ENCODE measurements at places on chromosomes 1 and 21.

- H3K4me1 ChIP-seq: peaks cover 11% of the 10 kb centered on the region
- DNase-seq: no peak
- peak overlapping the region; percentile 43 for H3K27ac ChIP-seq
These were observed 36.0 kb downstream of the NUAK2 start for GRCh38 chr1:205285381-205286101.

DNA sequence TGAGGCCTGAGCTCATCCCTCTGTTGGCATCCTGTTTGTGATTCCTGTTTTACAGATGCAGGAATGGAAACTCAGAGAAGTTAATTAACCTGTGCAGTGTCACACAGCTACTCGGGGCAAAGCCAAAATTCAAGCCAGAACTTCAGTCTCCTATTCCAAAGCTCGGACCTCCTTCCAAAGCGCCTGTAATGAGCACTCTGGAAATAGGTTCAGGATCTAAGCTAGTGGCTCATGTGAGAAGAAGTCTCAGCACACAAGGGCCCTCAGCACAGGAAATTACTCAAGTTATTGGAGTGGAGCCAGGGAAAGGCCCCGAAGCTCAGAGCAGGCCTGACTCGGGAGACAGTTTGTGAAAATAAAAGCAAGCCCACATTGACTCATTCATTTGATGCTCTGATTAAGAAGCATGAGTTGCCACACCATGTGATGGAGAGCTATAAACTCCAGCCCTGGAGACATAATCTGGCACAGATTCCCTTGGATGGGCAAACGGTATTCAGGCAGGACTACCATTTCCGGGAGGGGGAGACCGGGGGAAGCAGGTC is 50.6 kb upstream of the LYST start:
- no peaks in the 10 kb centered on the region for H3K36me3 ChIP-seq
- no peak overlapping the region for H3K27ac ChIP-seq
- DNase-seq: peak; percentile 52

DNA sequence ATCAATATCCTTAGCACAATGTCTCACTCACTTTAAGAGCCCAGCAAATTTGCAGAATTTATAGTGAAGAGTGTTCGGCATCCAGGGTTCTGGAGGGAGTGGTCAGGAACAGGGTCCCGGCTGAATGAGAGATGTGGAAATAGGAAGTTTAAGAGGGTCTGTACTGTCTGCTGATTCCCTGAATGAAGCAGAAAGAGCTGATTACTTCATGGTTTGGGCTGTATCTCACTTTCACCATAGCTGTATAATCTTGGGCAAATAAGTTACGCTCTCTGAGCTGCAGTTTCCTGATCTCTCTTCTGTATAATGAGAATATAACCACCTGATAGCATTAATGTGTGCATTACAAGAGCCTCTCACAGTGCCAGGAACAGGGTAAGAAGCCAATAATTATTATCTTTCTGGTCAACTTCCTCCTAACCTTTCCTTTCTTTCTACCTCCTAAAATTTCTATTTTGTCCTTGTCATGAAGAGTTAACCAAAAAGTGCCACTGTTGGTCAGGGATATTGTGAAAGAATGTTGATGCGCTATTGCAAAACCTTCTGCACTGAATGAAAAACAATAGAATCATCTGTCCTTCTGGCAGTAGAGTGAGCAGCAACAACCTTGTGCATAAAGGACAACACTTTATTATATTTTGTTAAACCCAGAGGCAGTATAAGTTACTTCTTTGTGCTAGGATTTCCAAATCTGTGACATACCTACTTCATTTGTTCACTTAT is 14.7 kb upstream of the PTGFR start:
- H3K4me1 ChIP-seq: no peaks in the 10 kb centered on the region
- H3K36me3 ChIP-seq: no peaks in the 10 kb centered on the region
- H3K27ac ChIP-seq: no peak overlapping the region
- H3K27me3 ChIP-seq: no peaks in the 10 kb centered on the region
- no peak overlapping the region for H3K4me3 ChIP-seq

GRCh38 chr1:156638189-156638985 is 3.5 kb upstream of the BCAN start:
- H3K4me3 ChIP-seq: no peak overlapping the region
- no peaks in the 10 kb centered on the region for H3K27me3 ChIP-seq
- no peak overlapping the region for H3K27ac ChIP-seq
- DNase-seq: no peak
- no peaks in the 10 kb centered on the region for H3K36me3 ChIP-seq
- peaks cover 2% of the 10 kb centered on the region for H3K4me1 ChIP-seq

DNA sequence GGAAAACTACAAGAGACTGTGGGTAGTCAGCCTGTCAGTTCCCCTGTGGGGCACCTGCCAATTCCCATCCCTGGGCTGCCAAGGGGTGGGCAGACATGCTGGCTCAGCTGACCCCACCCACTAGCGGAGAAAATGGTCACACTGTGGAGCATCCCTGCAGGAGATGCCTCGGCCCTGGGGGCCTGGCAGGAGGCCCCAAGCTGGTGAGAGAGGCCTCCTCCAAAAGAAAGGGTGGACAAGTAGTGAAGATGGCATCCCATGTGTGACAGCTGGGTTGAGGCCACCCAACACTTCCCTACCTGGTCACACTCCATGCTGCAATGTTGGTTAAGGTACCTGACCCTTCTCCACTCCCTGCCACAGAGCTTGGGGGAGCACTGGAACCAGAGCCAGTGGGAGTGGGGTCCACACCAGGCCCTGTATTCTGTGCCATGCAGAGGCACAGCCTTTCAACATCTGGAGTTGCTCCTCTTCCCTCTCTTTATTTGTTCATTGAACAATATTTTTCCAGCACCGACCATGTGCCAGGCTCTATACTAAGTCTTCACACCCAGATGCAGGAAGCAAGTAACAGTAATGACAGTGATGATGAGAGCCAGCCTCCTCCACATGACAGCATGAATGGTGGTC is 59.5 kb downstream of the KLHDC7A start:
- H3K36me3 ChIP-seq: no peaks in the 10 kb centered on the region
- H3K27me3 ChIP-seq: no peaks in the 10 kb centered on the region
- DNase-seq: no peak
- H3K27ac ChIP-seq: no peak overlapping the region

DNA sequence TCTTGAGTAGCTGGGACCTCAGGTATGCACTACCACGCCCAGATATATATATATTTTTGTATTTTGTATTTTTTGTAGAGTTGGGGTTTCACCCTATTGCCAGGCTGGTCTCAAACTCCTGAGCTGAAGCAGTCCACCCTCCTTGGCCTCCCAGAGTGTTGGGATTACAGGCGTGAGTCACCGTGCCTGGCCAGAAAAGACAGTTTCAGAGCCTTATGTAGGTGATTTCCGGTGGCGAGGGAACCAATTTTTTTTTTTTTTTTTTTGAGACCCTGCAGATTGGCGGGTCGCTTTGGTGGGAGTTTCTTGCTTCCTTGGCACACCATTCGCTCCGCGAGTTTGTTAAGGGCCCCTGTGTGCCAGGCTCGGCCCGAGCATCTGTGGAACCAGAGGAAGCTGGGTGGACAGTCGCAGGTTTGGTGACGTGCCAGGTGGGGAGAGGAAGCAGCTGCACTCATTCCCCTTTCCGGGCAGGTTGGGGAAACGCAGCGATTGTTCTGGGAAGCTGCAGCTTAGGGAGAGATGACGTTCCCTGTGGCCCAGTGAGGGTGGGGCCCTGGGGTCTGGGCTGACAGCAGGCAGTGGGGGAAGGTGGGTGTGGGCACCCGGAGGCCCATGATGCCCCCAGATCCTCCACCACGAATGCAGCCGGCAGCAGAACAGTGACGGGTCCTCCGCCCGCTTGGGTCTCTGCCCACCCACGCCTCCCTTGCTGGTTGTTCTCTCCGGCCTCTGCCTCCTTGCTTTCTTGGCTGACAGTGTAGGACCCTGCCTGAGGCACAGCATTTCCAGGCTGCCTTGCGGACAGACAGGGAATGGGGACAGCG is 25.1 kb downstream of the SPSB1 start:
- no peak overlapping the region for H3K4me3 ChIP-seq
- peak overlapping the region; percentile 32 for H3K27ac ChIP-seq
- no peaks in the 10 kb centered on the region for H3K36me3 ChIP-seq
- no peaks in the 10 kb centered on the region for H3K27me3 ChIP-seq

GRCh38 chr1:185229981-185230380 is 73.0 kb downstream of the SWT1 start:
- no peak overlapping the region for H3K27ac ChIP-seq
- no peak overlapping the region for H3K4me3 ChIP-seq
- H3K4me1 ChIP-seq: no peaks in the 10 kb centered on the region
- no peaks in the 10 kb centered on the region for H3K27me3 ChIP-seq

- no peaks in the 10 kb centered on the region for H3K36me3 ChIP-seq
- DNase-seq: peak; percentile 79
- no peaks in the 10 kb centered on the region for H3K27me3 ChIP-seq
- peaks cover 11% of the 10 kb centered on the region for H3K4me1 ChIP-seq
- H3K4me3 ChIP-seq: peak overlapping the region; percentile 82
- peak overlapping the region; percentile 96 for H3K27ac ChIP-seq
These were observed 1.3 kb downstream of the ZBTB7B start for GRCh38 chr1:155003766-155004351.

- no peaks in the 10 kb centered on the region for H3K36me3 ChIP-seq
- no peak overlapping the region for H3K4me3 ChIP-seq
- no peak overlapping the region for H3K27ac ChIP-seq
- no peak for DNase-seq
- H3K27me3 ChIP-seq: no peaks in the 10 kb centered on the region
- H3K4me1 ChIP-seq: no peaks in the 10 kb centered on the region
These were observed 405.5 kb downstream of the MATN1 start for GRCh38 chr1:30317921-30318320.

DNA sequence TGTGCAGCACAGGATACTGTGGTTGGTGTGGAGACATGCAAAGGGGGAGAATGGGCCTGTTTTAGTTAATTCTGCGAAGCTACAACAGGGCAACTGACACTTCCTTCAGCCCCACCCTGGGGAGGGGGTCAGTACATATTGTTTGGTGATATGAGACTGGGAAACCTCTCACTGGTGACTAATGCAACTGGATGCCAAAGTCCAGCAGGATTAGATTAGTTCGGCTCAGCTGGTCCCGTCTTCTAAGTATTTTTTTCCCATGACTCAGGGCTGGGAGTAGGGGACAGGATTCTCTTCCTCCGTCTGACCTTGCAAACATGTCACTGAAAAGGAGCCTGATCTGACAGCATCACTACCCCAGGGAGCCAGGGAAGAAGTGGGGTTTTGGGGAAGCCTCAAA is 43.0 kb downstream of the PLXNA2 start:
- no peak for DNase-seq
- no peaks in the 10 kb centered on the region for H3K27me3 ChIP-seq
- H3K4me3 ChIP-seq: no peak overlapping the region
- H3K36me3 ChIP-seq: no peaks in the 10 kb centered on the region
- H3K27ac ChIP-seq: no peak overlapping the region

DNA sequence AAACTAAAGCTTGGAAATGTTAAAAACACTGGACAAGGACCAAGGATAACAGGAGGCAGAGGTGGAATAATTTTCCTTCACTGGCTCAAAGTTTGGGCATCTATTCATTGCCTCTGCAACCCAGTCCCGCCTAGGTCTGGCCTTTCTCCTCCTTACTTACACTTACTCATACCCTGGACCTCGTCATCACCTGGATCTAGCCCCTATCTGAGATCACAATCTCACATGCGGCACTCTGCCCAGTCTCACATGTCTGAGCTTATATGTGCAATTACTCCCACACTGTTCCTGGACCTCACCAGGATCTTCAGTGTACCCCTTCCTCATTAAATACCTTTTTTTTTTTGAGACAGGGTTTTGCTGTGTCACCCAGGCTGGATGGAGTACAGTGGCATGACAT is 37.6 kb downstream of the NVL start:
- H3K27ac ChIP-seq: no peak overlapping the region
- H3K4me3 ChIP-seq: no peak overlapping the region
- H3K4me1 ChIP-seq: no peaks in the 10 kb centered on the region
- no peak for DNase-seq

DNA sequence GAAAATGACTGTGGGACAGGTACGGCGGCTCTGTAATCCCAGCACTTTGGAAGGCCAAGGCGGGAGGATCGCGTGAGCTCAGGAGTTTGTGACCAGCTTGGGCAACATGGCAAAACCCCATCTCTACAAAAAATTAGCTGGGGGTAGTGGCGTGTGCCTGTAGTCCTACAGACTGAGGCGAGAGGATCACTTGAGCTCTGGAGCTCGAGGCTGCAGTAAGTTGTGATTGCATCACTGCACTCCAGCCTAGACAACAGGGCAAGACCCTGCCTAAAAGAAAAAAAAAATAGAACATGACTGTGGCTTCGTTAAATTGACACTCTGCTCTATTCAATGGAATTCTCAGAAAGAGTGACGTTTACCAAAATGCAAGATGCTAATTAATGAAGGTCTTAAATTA is 3.9 kb upstream of the DBT start:
- no peaks in the 10 kb centered on the region for H3K36me3 ChIP-seq
- peaks cover 3% of the 10 kb centered on the region for H3K4me1 ChIP-seq
- no peaks in the 10 kb centered on the region for H3K27me3 ChIP-seq
- no peak overlapping the region for H3K27ac ChIP-seq

DNA sequence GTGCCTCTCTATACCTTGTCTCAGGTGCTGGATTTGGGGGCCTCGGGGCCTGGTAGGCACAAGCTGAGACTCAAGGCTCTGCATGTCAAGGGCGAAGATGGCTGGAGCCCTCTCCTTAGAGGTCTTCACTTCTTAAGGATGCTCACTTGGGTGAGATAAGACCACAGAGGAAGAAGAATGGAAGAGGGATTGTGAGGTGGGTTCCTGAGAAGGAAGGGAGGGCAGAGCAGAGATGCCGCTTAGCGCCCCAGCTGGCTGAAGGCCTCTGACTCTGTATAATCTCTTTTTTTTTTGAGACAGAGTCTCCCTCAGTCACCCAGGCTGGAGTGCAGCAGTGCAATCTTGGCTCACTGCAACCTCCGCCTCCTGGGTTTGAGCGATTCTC is 32.2 kb downstream of the SOX13 start:
- no peak overlapping the region for H3K27ac ChIP-seq
- no peaks in the 10 kb centered on the region for H3K36me3 ChIP-seq
- DNase-seq: no peak
- H3K27me3 ChIP-seq: no peaks in the 10 kb centered on the region
- H3K4me3 ChIP-seq: no peak overlapping the region

GRCh38 chr1:95252422-95252821 is 18.4 kb downstream of the RWDD3 start:
- DNase-seq: no peak
- H3K27ac ChIP-seq: no peak overlapping the region
- no peaks in the 10 kb centered on the region for H3K36me3 ChIP-seq
- H3K4me1 ChIP-seq: no peaks in the 10 kb centered on the region

GRCh38 chr1:172338295-172338735 is 82.2 kb upstream of the C1orf105 start:
- H3K27ac ChIP-seq: no peak overlapping the region
- no peaks in the 10 kb centered on the region for H3K4me1 ChIP-seq
- no peak overlapping the region for H3K4me3 ChIP-seq
- no peaks in the 10 kb centered on the region for H3K36me3 ChIP-seq
- DNase-seq: no peak

- peaks cover 3% of the 10 kb centered on the region for H3K4me1 ChIP-seq
- no peaks in the 10 kb centered on the region for H3K36me3 ChIP-seq
- H3K27me3 ChIP-seq: no peaks in the 10 kb centered on the region
- DNase-seq: peak; percentile 17
- H3K4me3 ChIP-seq: no peak overlapping the region
These were observed 5.1 kb upstream of the HES4 start for GRCh38 chr1:1004780-1005697.

GRCh38 chr1:238139713-238140112 is 249.0 kb upstream of the ZP4 start:
- no peaks in the 10 kb centered on the region for H3K36me3 ChIP-seq
- no peaks in the 10 kb centered on the region for H3K4me1 ChIP-seq
- no peak overlapping the region for H3K27ac ChIP-seq
